Calu3 (cell line): ENCODE measurements at places on chromosomes 2 and 18. TPM values are rescaled to one million over a fixed set of nuclear protein-coding genes. Genes with fewer than 3 reads are reported as not detected.

Gene BARD1
- 41.5 and 43.2 TPM in 2 replicates for total RNA-seq

Gene OR6B2
- not detected in 2 replicates for total RNA-seq

DNA sequence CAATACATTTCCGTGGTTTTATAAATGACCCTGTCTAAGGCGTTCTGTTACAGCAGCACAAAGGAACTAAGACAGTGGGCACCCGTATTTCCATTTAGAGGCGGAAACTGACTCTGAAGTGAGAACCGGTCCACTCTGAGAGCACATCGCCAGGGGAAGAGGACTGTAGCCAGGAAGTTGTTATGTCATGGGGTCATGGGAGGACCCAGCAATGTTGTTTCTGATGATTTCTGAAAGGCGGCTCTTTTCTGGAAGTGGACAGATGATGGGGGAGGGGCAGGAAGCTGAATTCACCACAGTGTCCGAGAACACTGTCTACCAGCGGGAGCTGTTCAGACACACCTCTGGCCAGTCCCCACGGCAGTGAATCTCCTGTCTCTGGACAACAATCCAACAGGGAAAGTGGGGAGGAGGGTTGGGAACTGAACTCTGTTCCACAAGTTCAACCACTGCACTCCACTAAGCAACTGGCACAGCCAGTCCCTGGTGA is 2.1 kb upstream of the LRRFIP1 start:
- H3K36me3 ChIP-seq, result no peaks in the 10 kb centered on the region
- no peak for DNase-seq
- H3K27me3 ChIP-seq, result peaks cover 71% of the 10 kb centered on the region

GRCh38 chr2:221975151-221975550 is 323.6 kb downstream of the PAX3 start:
- H3K36me3 ChIP-seq, result no peaks in the 10 kb centered on the region
- H3K27me3 ChIP-seq, result peaks cover under 1% of the 10 kb centered on the region
- H3K27ac ChIP-seq, result no peak overlapping the region
- no peaks in the 10 kb centered on the region for H3K4me1 ChIP-seq

- DNase-seq, result no peak
- peaks cover 10% of the 10 kb centered on the region for H3K36me3 ChIP-seq
- peaks cover 46% of the 10 kb centered on the region for H3K4me1 ChIP-seq
- H3K27me3 ChIP-seq, result no peaks in the 10 kb centered on the region
- H3K4me3 ChIP-seq, result no peak overlapping the region
- no peak overlapping the region for H3K27ac ChIP-seq
Measured at GRCh38 chr2:105324101-105324500, 5.4 kb downstream of the TGFBRAP1 start.

DNA sequence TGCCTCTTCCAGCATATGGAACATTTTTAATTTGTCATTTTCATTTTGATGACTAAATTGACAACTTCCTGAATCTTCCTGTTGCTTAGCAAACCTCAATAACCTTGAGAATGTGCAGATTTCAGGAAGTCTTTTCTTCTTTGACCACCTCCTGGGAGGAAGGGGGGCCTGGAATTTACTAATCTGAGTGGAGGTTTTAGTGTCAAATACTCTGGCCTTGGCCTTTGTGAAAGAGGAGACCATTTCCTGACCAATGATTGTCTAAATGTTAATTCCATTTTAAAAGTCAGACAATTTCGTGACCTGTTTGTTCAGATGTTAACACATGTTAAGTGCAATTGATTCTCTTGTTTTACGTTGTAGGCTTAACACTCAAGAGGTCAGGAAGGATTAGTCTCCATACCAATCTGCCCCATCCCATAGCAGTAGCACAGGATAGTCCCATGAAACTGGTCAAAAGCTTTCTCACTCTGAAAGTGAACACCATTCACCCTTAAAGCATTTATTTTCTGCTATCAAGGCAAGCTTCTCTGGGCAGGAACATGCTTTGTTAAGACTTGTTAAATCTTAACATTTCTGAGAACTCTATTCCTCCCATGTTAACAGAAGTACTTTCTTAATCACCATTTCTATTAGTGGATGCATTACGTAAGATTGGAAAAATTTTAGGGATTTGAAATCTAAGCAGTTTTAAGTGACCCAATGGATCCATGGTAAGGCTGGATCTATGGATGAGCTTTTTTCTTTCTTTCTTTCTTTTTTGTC is 219.6 kb downstream of the RND3 start:
- no peak overlapping the region for H3K27ac ChIP-seq
- H3K27me3 ChIP-seq, result no peaks in the 10 kb centered on the region
- no peak for DNase-seq
- no peaks in the 10 kb centered on the region for H3K36me3 ChIP-seq
- H3K4me1 ChIP-seq, result no peaks in the 10 kb centered on the region
- H3K4me3 ChIP-seq, result no peak overlapping the region

GRCh38 chr2:58427572-58428095 is 186.5 kb upstream of the FANCL start:
- peak; percentile 47 for DNase-seq
- H3K36me3 ChIP-seq, result peaks cover 16% of the 10 kb centered on the region
- H3K4me3 ChIP-seq, result peak overlapping the region; percentile 75
- H3K27ac ChIP-seq, result peak overlapping the region; percentile 17
- peaks cover 8% of the 10 kb centered on the region for H3K4me1 ChIP-seq
- no peaks in the 10 kb centered on the region for H3K27me3 ChIP-seq

DNA sequence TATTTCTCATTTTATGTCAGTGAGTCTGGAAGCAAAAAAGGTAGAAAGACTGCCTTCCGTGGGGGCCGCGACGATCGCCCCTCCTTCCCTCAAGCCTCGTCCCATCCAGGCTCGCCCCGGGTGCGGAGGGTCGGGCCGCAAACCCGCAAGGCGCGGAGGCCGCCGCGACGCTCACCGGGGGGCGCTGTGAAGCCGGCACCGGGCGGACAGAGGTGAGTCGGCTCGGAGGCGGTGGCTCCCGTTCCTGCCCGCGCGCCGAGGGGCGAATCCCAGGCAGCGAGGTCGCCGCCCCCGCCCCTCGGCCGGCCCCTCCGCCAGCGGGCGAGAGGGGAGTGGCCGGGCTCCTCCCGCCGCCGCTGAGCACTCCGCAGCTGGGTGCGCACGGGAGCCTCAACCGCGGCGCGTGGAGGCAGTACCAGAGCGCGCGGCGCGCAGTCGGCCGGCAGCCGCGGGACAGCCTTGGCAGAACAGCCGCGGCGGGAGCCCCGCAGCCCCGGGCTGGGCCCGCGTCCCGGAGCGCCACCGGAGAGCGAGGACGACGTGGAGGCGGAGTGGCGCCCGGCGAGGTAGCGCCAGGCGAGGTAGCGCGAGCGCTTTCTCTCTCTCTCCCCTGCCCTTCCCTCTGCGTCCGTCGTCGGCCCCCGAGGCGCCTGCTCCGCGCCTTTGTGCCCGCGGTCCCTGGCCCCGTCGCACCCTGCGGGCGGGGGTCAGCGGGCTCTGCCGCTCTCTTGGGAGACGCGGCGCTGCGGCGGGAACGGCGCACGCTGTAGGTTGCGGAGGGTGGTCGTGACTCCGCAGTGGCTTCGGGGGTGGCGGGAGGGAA is at the start of gene MYO1B:
Gene MYO1B (plus strand): TSS at position 359 of the 823 bp plus-strand sequence. CDS start 31,492 bp downstream, outside the sequence.
- peaks cover 34% of the 10 kb centered on the region for H3K36me3 ChIP-seq
- peak within 1 kb of the TSS; percentile 95 for H3K27ac ChIP-seq
- no peaks in the 10 kb centered on the region for H3K27me3 ChIP-seq
- H3K4me1 ChIP-seq, result peaks cover 39% of the 10 kb centered on the region

DNA sequence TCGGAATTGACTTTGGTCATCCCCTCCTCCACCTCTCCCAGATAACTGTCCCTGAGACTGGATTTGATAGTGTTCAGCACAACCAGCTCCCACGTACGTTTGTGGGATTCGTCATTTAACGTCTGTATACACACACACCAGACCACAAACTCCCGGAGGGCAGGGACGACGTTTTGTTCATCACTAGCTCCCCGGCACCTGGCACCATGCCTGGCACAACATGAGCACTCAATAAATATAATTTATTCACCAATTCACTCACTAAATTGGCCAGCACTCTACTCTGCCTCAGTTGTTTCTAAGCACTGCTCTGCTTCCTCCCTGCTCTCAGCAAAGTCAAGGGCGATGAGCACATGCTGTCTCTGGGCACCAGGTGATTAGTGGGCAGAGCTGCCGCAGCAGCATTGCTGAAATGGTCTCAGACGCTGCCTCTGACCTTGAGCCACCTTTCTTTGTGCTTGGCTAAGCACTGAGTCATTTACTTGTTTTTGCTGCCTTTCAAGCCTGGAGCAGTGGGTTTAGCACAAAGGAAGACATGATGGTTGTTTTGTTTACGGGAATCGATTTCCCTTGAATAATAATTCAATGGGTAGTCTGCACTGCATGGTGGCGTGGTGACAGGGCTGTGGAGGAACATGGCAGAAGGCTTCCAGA is 19.3 kb upstream of the LOXHD1 start:
- H3K27ac ChIP-seq, result no peak overlapping the region
- H3K4me1 ChIP-seq, result no peaks in the 10 kb centered on the region
- H3K27me3 ChIP-seq, result peaks cover 94% of the 10 kb centered on the region
- H3K4me3 ChIP-seq, result no peak overlapping the region
- no peaks in the 10 kb centered on the region for H3K36me3 ChIP-seq
- no peak for DNase-seq
